ENCODE measurements at places on chromosomes 4 and X. TPM values are rescaled to one million over a fixed set of nuclear protein-coding genes. Genes with fewer than 3 reads are reported as not detected.

GRCh38 chr4:75729836-75730235 lies 5.5 kb downstream of the USO1 start:
- no peak for DNase-seq
- H3K4me1 ChIP-seq = peaks cover 32% of the 10 kb centered on the region

GRCh38 chrX:46850771-46851170 lies 13.9 kb downstream of the RP2 start:
- no peak overlapping the region for H3K27ac ChIP-seq
- H3K4me1 ChIP-seq = peaks cover 5% of the 10 kb centered on the region
- no peaks in the 10 kb centered on the region for H3K27me3 ChIP-seq

- no peak for DNase-seq
- no peaks in the 10 kb centered on the region for H3K27me3 ChIP-seq
- H3K4me1 ChIP-seq = peaks cover 2% of the 10 kb centered on the region
- peaks cover 8% of the 10 kb centered on the region for H3K36me3 ChIP-seq
- no peak overlapping the region for H3K27ac ChIP-seq
- H3K4me3 ChIP-seq = no peak overlapping the region
Observed at GRCh38 chrX:110302975-110303374, 14.9 kb downstream of the AMMECR1 start.

GRCh38 chr4:79847411-79847810 lies 225.6 kb downstream of the ANTXR2 start:
- no peaks in the 10 kb centered on the region for H3K27me3 ChIP-seq
- no peaks in the 10 kb centered on the region for H3K36me3 ChIP-seq
- DNase-seq = no peak
- H3K4me3 ChIP-seq = no peak overlapping the region
- no peak overlapping the region for H3K27ac ChIP-seq

DNA sequence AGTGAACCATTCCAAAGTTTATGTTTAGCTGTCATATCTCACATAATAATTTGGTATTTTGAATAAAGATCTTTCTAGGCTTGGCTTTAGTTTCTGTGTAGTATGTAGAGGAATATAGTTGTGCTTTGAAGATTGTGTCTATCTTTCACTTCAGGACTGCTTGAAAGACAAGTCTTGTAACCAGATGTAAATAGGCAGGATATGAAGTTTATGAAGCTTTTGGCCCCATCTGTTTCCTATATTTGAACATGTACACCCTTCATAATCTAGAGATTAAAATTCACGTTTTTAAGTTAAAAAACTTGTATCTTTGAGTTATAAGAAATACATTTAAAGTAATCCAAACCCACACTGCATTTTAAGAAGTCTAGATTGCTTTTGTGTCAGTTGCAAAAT lies 11.7 kb upstream of the FREM3 start:
- no peak for DNase-seq
- no peaks in the 10 kb centered on the region for H3K27me3 ChIP-seq
- no peak overlapping the region for H3K27ac ChIP-seq
- no peak overlapping the region for H3K4me3 ChIP-seq

GRCh38 chrX:10031746-10032145 lies 64.6 kb downstream of the CLDN34 start:
- no peak overlapping the region for H3K4me3 ChIP-seq
- DNase-seq = no peak
- no peaks in the 10 kb centered on the region for H3K27me3 ChIP-seq
- H3K36me3 ChIP-seq = no peaks in the 10 kb centered on the region

GRCh38 chrX:150856101-150856500 lies 42.4 kb downstream of the CD99L2 start:
- H3K27ac ChIP-seq = no peak overlapping the region
- H3K4me1 ChIP-seq = no peaks in the 10 kb centered on the region
- DNase-seq = no peak
- peaks cover 31% of the 10 kb centered on the region for H3K36me3 ChIP-seq
- H3K4me3 ChIP-seq = no peak overlapping the region

GRCh38 chr4:32199639-32200038 lies 1479.5 kb downstream of the PCDH7 start:
- no peaks in the 10 kb centered on the region for H3K27me3 ChIP-seq
- no peaks in the 10 kb centered on the region for H3K4me1 ChIP-seq
- no peak for DNase-seq
- H3K36me3 ChIP-seq = no peaks in the 10 kb centered on the region
- no peak overlapping the region for H3K27ac ChIP-seq
- H3K4me3 ChIP-seq = no peak overlapping the region

- no peak overlapping the region for H3K4me3 ChIP-seq
- no peaks in the 10 kb centered on the region for H3K4me1 ChIP-seq
- no peaks in the 10 kb centered on the region for H3K36me3 ChIP-seq
- H3K27ac ChIP-seq = no peak overlapping the region
Observed at GRCh38 chrX:110806145-110806544, 10.5 kb upstream of the CHRDL1 start.

DNA sequence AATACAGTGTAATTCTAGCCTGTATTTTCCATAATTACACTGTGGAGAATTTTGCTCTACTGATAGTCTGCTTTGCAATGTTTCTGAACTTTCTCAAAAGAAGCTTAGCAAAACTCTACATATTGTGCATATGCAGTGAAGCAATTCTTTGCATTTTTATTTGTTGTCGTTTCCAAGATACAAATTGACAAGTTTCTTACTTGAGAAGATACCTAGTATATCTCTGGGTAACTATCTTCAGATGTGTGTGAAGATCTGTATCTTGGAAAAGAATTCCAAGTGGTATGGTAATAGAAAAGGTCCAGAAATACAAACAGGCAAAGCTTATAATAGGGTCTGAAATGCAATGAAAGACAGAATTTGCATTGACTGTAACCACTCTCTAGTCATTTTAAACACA lies 1119.8 kb upstream of the INTU start:
- no peaks in the 10 kb centered on the region for H3K4me1 ChIP-seq
- no peaks in the 10 kb centered on the region for H3K27me3 ChIP-seq
- no peaks in the 10 kb centered on the region for H3K36me3 ChIP-seq
- H3K27ac ChIP-seq = no peak overlapping the region
- DNase-seq = no peak
- no peak overlapping the region for H3K4me3 ChIP-seq

- H3K4me3 ChIP-seq = no peak overlapping the region
- H3K4me1 ChIP-seq = no peaks in the 10 kb centered on the region
- H3K27me3 ChIP-seq = no peaks in the 10 kb centered on the region
- H3K27ac ChIP-seq = no peak overlapping the region
- H3K36me3 ChIP-seq = no peaks in the 10 kb centered on the region
- DNase-seq = no peak
Observed at GRCh38 chrX:121781991-121782390, 734.6 kb downstream of the GLUD2 start.

GRCh38 chr4:128591482-128591881 lies 218.0 kb upstream of the JADE1 start:
- no peak for DNase-seq
- no peak overlapping the region for H3K4me3 ChIP-seq
- peaks cover 2% of the 10 kb centered on the region for H3K36me3 ChIP-seq
- H3K27me3 ChIP-seq = no peaks in the 10 kb centered on the region

DNA sequence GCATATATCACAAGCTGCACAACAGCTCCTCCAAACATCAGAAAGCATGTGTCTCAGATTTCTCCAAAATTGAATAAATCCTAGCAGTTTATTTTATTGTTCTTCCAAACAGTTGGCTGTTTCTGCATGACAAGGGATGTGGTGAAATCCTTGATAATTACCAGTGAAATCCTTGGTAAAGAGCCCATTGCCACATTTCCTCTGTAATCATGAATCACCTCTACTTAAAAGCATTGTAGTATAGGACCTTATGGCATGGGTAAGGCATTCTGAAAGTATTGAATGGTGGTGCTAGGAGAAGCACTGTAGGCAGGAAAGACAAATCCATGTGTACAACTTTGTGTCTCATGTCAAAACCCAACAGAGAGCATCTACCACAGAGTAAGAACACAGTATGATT lies 135.8 kb upstream of the NDST3 start:
- no peaks in the 10 kb centered on the region for H3K27me3 ChIP-seq
- no peak for DNase-seq
- no peak overlapping the region for H3K4me3 ChIP-seq
- no peaks in the 10 kb centered on the region for H3K36me3 ChIP-seq
- no peaks in the 10 kb centered on the region for H3K4me1 ChIP-seq

GRCh38 chr4:32136081-32136787 lies 1416.1 kb downstream of the PCDH7 start:
- H3K4me1 ChIP-seq = no peaks in the 10 kb centered on the region
- H3K27ac ChIP-seq = no peak overlapping the region
- no peaks in the 10 kb centered on the region for H3K36me3 ChIP-seq
- DNase-seq = no peak

DNA sequence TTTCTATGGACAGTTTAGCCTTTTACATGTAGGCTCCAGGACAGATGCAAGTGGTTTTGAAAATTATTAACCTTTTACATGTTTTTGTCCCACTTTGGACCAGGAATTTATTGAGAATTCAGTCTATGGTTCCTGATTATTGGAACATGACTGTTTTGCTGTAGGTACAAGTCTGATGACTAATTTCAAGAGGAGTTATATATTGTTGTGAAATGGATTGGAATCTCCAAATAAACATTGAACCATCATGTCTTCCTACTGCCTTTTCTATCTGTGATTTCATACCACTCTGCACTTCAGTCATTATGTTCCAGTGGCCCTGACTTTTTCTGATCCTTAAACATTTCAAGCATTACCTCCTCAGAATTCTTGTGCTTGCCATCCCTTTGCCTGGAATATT lies 35.9 kb downstream of the TBC1D19 start:
- no peaks in the 10 kb centered on the region for H3K4me1 ChIP-seq
- H3K4me3 ChIP-seq = no peak overlapping the region
- DNase-seq = no peak
- H3K27me3 ChIP-seq = no peaks in the 10 kb centered on the region
- H3K36me3 ChIP-seq = peaks cover 8% of the 10 kb centered on the region

DNA sequence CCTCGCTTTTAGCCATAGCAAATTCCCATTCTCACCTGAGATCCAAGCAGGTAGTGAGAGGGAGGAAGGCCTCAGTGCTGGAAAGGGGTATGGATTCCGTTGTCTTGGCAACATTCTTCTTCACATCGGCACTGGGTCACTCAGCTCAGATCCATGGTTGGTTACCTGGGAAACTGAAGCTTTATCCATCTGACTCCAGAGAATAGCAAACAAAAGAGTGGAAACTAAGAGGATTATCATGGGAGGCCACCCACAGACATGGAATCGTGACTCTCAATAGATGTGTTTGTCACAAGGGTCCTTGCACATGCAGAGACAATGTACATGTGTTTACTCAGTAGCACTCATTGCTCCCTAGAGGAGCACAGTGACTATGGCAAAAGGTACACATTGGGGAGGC lies 81.0 kb downstream of the MAGED4 start:
- peaks cover 10% of the 10 kb centered on the region for H3K4me1 ChIP-seq
- DNase-seq = no peak
- no peak overlapping the region for H3K27ac ChIP-seq

The PAGE4 gene
- total RNA-seq = not detected

The ENPEP gene
- total RNA-seq = 0.58 TPM

The ARMCX1 gene
- total RNA-seq = 0.72 TPM

The MTNR1A gene
- total RNA-seq = not detected

The GPRIN3 gene
- 25.5 TPM for total RNA-seq

The MAGEA2 gene
- total RNA-seq = not detected

The GYG2 gene
- not detected for total RNA-seq

The FAM47A gene
- total RNA-seq = not detected

The NUDT11 gene
- total RNA-seq = 0.65 TPM
